ENCODE measurements at places on chromosomes 5 and 9.

- no peak for DNase-seq
These were observed 669 bp downstream of the IL13 start for GRCh38 chr5:132658381-132659302.

GRCh38 chr5:158236511-158237335, 377.8 kb upstream of the CLINT1 start:
- DNase-seq = no peak

GRCh38 chr9:14608540-14608939, 84.7 kb downstream of the ZDHHC21 start:
- DNase-seq = no peak

GRCh38 chr5:77633709-77634108, 4.8 kb downstream of the OTP start:
- no peak for DNase-seq
